Fibroblast of the aortic adventitia (primary cell): ENCODE measurements at places on chromosomes 1 and 21.
A peak's percentile ranks its signal among the peaks of the same experiment; 100 is the strongest.

- no peak for DNase-seq
These were observed 33.4 kb downstream of the TMCC2 start for GRCh38 chr1:205260948-205261732.

- DNase-seq, result no peak
These were observed 23.6 kb downstream of the ACOT7 start for GRCh38 chr1:6370006-6370405.

DNA sequence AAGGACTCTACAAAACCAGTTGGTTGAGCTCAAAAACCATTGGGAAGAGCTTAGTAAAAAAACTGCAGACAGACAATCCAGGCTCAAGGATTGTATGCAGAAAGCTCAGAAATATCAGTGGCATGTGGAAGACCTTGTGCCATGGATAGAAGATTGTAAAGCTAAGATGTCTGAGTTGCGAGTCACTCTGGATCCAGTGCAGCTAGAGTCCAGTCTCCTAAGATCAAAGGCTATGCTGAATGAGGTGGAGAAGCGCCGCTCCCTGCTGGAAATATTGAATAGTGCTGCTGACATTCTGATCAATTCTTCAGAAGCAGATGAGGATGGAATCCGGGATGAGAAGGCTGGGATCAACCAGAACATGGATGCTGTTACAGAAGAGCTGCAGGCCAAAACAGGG lies 104.0 kb upstream of the BMP8A start:
- peak; percentile 93 for DNase-seq

GRCh38 chr1:158117854-158118704 lies 62.6 kb upstream of the CD1D start:
- DNase-seq, result peak; percentile 46
